T-helper 17 cell (primary cell): ENCODE measurements at places on chromosomes 13 and 19. TPM values are rescaled to one million over a fixed set of nuclear protein-coding genes. Genes with fewer than 3 reads are reported as not detected.
A peak's percentile ranks its signal among the peaks of the same experiment; 100 is the strongest.

- no peaks in the 10 kb centered on the region for H3K27me3 ChIP-seq
- peaks cover 2% of the 10 kb centered on the region for H3K36me3 ChIP-seq
These were observed 148.8 kb downstream of the TNFRSF19 start for GRCh38 chr13:23718996-23719395.

DNA sequence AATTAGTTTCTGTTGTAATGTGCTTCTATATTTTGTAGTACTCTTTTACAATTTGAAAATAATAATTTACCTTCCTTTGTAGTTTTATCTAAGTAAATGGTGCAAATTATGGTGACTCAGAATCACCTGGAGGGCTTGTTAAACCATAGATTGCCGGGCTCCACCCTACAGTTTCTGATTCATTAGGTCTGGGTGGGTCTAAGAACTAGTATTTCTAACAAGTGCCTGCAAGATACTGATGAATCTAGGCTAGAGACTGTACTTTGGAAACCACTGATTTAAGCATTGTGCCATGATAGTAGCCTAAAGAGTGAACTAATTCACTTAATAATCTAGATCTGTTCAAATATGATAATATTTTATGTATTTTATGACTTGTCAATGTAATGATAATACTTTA is 437.4 kb upstream of the SPRY2 start:
- no peaks in the 10 kb centered on the region for H3K27me3 ChIP-seq
- no peak overlapping the region for H3K27ac ChIP-seq
- no peak overlapping the region for H3K4me3 ChIP-seq
- no peak for DNase-seq

DNA sequence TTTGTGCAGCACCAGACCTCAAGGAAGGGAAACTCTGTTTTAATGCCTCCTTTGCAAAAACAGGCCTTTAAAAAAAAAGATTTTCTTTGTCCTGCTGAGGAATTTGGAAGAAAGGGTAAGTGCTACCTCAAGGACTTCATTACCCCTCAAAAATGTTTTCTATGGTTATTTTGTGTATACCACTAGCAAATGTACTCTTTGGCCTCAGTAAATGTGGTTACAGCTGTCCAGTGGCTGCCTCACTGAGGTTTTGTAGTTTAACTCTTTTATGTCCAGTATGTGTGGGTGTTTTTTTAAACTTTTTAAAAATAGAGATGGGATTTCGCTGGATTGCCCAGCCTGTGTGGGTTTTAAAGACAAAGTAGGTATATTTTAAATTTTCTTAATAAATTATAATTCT is 42.2 kb upstream of the TSC22D1 start:
- H3K27ac ChIP-seq, result no peak overlapping the region
- H3K27me3 ChIP-seq, result peaks cover 7% of the 10 kb centered on the region
- H3K4me1 ChIP-seq, result no peaks in the 10 kb centered on the region
- H3K4me3 ChIP-seq, result no peak overlapping the region
- no peaks in the 10 kb centered on the region for H3K36me3 ChIP-seq

GRCh38 chr13:97344265-97345175 is 89.4 kb upstream of the RAP2A start:
- H3K27me3 ChIP-seq, result no peaks in the 10 kb centered on the region
- peaks cover 9% of the 10 kb centered on the region for H3K4me1 ChIP-seq
- no peak overlapping the region for H3K27ac ChIP-seq
- peaks cover 9% of the 10 kb centered on the region for H3K36me3 ChIP-seq
- no peak overlapping the region for H3K4me3 ChIP-seq
- DNase-seq, result peak; percentile 28

- H3K27ac ChIP-seq, result peak overlapping the region; percentile 59
- H3K4me1 ChIP-seq, result no peaks in the 10 kb centered on the region
These were observed 10.4 kb downstream of the XAB2 start for GRCh38 chr19:7618771-7619510.

DNA sequence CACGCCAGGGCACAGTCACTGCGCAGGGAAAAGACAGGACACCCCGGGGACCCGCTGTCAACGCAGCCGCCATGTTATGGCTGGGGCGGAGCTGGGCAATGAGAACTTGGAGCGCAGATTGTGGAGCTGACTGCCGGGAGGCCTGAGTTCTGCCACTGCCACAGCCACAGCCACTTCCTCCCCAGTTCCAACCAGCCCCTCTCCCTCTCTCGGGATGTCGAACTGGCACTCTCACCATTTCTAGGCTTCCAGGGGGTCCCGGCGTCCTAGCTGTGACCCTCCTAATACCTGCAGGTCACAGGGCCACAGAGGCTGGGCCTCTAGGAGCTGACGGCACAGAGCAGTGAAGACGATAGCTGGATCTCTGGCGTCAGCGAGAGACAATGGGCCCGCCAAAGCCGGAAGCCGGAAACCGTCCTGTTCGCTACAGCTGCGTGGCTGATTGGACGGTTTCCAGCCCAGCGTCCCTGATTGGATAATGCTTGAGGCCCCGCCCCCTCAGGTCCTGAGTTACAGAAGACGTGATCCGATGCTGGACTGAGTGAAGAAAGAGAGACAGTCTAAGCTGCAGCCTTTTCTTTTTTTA is at the start of gene ZNF506:
Gene ZNF506, minus strand, starts transcription at position 385 of the 586 bp plus-strand sequence. Its CDS starts 147 bp downstream, at position 238.
- DNase-seq, result peak; percentile 92
- H3K4me3 ChIP-seq, result peak within 1 kb of the TSS; percentile 97
- peaks cover 4% of the 10 kb centered on the region for H3K36me3 ChIP-seq
- no peaks in the 10 kb centered on the region for H3K27me3 ChIP-seq
- peaks cover 15% of the 10 kb centered on the region for H3K4me1 ChIP-seq

GRCh38 chr19:30305346-30306060 is 66.7 kb upstream of the ZNF536 start:
- peaks cover 14% of the 10 kb centered on the region for H3K27me3 ChIP-seq
- H3K4me3 ChIP-seq, result no peak overlapping the region
- H3K27ac ChIP-seq, result no peak overlapping the region
- no peaks in the 10 kb centered on the region for H3K4me1 ChIP-seq
- no peak for DNase-seq

DNA sequence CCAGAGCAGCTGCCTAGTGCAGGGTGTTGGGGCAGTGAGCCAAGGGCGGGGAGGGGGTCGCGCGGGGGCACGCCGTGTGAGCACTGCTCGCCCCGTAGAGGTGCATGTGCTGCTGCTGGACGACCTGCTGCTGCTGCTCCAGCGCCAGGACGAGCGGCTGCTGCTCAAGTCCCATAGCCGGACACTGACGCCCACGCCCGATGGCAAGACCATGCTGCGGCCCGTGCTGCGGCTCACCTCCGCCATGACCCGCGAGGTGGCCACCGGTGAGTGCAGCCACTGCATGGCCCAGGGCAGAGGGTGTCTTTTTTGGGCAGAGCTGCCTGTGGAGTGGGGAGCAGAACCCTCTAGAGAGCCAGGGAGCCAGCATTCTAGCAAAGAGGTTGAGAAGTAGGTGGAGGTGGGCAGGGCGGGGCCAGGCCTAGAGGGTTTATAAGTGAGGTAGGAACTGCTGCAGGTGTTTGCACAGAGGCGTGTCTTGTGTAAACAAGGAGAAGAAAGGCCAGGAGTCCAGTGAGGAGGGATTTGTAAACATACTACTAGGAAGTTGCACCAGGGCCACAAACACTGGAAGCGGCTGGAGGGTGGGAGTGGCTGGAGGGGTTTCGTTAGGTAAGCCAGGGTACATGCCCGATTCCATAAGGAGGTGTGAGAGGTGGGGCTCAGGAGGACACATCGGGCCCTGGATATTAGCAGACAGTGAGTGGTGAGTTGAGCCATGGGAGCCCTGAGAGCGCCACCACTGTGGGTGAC is 21.3 kb downstream of the ARHGEF1 start:
- H3K27ac ChIP-seq, result no peak overlapping the region
- peaks cover 6% of the 10 kb centered on the region for H3K36me3 ChIP-seq
- no peak overlapping the region for H3K4me3 ChIP-seq
- H3K27me3 ChIP-seq, result no peaks in the 10 kb centered on the region
- peaks cover 26% of the 10 kb centered on the region for H3K4me1 ChIP-seq

DNA sequence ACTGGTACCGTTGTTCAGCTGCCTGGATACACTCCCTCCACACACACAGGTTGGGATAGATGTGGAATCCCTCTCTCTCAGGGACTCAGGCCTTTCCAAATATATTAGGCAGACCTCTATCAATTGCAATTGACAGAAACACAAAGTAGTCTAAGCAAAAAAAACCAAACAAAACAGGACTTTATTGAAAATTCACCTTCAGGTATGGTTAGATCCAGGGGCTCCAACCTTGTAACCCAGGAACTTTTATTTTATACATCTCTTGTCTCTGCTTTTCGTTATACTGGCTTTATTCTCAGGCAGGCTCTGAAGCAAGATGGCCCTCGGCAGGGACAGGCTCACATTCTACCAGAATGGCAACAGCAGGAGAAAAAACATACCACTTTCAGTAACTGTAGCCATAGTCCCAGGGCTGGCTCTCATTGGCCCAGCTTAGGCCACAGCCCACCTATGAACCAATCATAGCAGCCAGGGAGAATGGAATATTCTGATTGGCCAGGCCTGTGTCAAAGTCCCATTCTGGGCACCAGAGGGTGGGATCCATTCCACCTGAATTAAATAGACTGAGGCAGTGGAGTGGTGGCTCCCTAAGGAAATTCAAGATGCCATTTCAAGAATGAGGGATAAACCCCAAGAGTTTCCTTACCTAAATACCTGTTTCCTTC is 13.1 kb upstream of the CEACAM19 start:
- no peak overlapping the region for H3K27ac ChIP-seq
- DNase-seq, result no peak
- no peaks in the 10 kb centered on the region for H3K36me3 ChIP-seq

Gene NECTIN2
- 5.2 TPM for total RNA-seq

Gene LILRA5
- total RNA-seq, result 1.1 TPM

Gene PSG1
- 0.80 TPM for total RNA-seq

Gene ZBTB7A
- 51.1 TPM for total RNA-seq
